ENCODE measurements at places on chromosomes 6 and 20. TPM values are rescaled to one million over a fixed set of nuclear protein-coding genes. Genes with fewer than 3 reads are reported as not detected.

- no peak for DNase-seq
- no peaks in the 10 kb centered on the region for H3K27me3 ChIP-seq
- peaks cover 9% of the 10 kb centered on the region for H3K4me1 ChIP-seq
- H3K27ac ChIP-seq: no peak overlapping the region
These were observed 175.6 kb downstream of the DTNBP1 start for GRCh38 chr6:15487262-15487661.

The RBBP8NL gene
- not detected for total RNA-seq

DNA sequence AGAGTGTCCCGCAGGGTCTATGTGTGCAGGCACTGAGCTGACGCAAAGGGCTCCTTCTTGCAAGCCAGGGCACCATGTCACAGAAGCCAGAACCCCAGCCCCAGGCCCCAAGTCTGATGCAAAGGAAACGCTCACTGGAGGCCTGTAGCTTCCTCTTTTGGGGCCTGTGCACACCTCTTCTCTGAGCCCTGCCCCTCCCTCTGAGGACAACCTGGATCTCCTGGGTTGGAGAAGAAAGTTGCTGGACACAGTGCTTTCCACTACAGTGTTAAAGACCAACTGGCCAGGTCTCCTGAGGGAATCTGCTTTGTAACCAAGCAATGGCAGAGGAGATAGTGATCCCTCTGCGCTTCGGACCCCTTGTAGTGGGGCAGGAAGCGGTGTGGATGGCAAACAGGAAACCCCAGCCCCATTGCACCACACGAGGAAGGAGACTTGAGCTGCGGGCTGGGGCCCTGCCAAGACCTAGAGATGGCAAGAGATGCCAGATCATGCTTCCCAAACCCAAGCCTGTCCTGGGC lies 90.0 kb downstream of the PRND start:
- peaks cover 64% of the 10 kb centered on the region for H3K4me1 ChIP-seq
- H3K27ac ChIP-seq: peak overlapping the region; percentile 99
- H3K4me3 ChIP-seq: peak overlapping the region; percentile 56
- H3K36me3 ChIP-seq: peaks cover 6% of the 10 kb centered on the region
- peak; percentile 81 for DNase-seq

GRCh38 chr6:119276211-119276610 lies 73.3 kb downstream of the MAN1A1 start:
- no peaks in the 10 kb centered on the region for H3K4me1 ChIP-seq
- no peak overlapping the region for H3K27ac ChIP-seq
- no peaks in the 10 kb centered on the region for H3K36me3 ChIP-seq
- no peak overlapping the region for H3K4me3 ChIP-seq

GRCh38 chr6:149084026-149084425 lies 233.5 kb upstream of the TAB2 start:
- H3K27ac ChIP-seq: no peak overlapping the region
- no peak for DNase-seq
- no peaks in the 10 kb centered on the region for H3K36me3 ChIP-seq
- no peak overlapping the region for H3K4me3 ChIP-seq
- H3K27me3 ChIP-seq: no peaks in the 10 kb centered on the region

- DNase-seq: no peak
- H3K27ac ChIP-seq: no peak overlapping the region
- no peak overlapping the region for H3K4me3 ChIP-seq
- H3K4me1 ChIP-seq: no peaks in the 10 kb centered on the region
These were observed 388.8 kb downstream of the THBS2 start for GRCh38 chr6:168864541-168865460.

Data from T-cell (primary cell).